Brain microvascular endothelial cell (primary cell): ENCODE measurements at places on chromosomes 5 and 9.

- no peak for DNase-seq
Observed at GRCh38 chr9:105912157-105912862, 218.0 kb downstream of the TMEM38B start.

DNA sequence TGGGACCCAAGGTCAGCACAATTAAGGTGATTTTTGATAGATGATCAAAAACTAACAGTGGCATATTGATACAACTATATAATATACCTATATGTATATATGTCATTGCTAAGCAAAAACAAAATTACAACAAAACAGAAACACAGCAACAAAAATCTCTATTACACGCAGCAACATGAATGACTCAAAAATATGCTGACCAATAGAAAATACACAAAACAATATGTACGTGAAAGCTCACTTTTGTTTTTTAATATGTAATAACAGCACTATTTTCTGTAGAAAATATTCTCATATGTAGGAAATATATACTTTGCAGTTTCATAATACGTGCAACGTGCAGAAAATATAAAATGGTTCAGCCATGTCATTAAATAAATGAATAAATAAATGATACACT is 1985.7 kb upstream of the CDH9 start:
- DNase-seq = no peak

DNA sequence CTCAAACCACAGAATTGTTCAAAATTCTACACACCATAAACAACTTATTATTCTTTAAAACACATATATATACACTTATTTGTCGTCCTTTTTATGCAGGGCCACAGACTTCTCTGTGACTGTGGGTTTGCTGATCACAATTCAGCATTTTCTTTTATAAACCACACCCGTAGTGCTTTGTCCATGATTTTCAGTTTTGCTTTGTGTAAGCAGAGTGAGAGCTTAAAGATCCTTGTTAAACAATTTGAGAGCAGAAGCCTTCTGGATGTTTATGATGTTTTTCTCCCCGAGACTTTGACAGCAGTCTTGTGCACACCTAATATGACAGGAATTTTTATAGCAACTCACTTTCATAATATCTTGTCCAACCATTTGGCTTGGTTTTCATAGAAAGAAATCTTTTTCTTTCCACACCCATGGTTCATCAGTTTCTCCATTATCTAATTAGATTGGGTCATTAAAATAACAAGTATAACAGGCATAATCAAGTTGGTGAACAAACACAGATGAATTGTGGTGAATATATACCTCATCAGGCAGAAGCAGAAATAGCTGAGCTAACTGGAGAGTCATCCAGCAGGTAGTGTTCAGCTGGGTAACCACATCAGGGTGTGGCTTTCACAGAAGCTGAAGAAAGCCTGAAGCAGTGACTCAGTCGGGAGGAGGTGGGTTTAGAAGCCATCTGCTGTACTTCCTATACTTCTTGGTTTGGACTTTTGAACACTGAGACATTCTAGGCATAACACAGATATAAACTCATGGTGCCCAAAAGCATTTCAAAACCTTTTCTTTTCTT is 232.8 kb downstream of the DOCK8 start:
- DNase-seq = no peak

- DNase-seq = no peak
Observed at GRCh38 chr5:74375271-74375670, 265.3 kb downstream of the ENC1 start.

DNA sequence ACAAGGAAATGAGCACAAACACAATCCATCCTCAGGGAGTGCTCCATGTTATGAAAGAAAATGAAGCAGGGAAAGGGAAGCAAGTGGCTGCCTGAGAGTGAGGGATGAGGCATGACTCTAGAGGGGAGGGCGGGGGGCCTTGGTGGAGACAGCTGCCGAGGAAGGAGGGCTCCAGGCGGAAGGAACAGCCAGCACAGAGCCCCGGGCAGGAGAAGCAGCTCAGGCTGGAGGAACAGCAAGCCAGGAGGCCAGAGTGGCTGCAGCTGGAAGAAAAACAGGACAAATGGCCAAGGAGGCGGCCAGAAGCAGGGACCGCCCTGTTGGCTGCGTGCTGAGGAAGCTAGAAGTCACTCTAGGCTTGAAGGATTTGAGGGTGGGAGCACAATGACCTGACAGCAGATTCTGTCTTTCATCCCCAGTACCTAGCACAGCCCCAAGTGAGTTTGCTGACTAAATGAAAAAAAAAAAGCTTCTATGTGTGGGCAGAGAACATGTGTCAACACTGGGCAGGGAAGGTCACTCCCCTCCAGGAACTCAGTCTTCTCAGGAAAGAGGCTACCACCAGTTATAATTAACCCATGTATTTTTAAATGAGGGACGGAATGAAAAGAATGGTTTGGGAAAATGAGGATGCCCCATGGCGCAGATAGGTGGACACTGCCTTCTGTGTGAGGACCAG is 142.8 kb downstream of the DCP2 start:
- DNase-seq = no peak

GRCh38 chr9:109264877-109265587 is 55.8 kb downstream of the EPB41L4B start:
- DNase-seq = no peak

GRCh38 chr9:6739218-6739617 is 18.6 kb upstream of the KDM4C start:
- DNase-seq = no peak

GRCh38 chr5:80092486-80093107 is 57.4 kb downstream of the THBS4 start:
- DNase-seq = no peak

- no peak for DNase-seq
Observed at GRCh38 chr5:139885172-139885856, 89.7 kb downstream of the PSD2 start.

- DNase-seq = peak; percentile 0
Observed at GRCh38 chr5:44332285-44332971, 56.8 kb downstream of the FGF10 start.

- DNase-seq = no peak
Observed at GRCh38 chr5:132714456-132715307, 22.7 kb downstream of the KIF3A start.

GRCh38 chr9:78074385-78075291 is 43.0 kb upstream of the GNAQ start:
- DNase-seq = no peak

GRCh38 chr9:87282538-87282937 is 215.1 kb upstream of the DAPK1 start:
- no peak for DNase-seq

DNA sequence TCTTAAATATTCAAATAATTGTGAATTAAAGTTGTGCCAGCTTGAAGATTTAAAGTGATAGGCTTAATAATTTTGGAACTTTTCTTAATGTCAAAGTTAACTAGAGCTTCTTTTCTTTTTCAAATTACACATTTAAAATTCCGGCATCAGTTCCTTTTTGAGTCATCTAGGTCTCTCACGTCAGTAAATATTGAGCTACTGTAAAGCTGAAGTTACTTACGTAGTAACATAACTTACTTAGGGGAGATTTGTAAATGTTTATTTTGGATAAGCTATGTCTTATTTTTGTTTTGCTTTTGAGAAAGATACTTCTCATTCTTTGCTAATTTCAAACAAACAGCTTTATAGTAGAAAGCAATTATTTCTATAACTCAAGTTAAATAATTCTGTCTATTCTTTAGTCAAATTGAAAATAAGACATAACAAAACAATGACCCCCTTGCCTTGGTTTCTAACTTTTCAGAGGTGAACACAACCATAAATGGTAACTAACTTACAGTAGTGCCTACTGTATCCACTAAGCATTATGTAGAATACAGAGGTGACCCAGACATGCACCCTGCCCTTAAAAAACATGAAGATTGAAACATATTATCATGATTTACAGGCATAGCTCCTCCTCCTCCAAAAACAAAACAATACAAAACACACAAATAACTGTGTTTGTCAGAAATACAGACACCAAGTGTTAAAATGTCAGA is 29.8 kb downstream of the CD274 start:
- DNase-seq = no peak

DNA sequence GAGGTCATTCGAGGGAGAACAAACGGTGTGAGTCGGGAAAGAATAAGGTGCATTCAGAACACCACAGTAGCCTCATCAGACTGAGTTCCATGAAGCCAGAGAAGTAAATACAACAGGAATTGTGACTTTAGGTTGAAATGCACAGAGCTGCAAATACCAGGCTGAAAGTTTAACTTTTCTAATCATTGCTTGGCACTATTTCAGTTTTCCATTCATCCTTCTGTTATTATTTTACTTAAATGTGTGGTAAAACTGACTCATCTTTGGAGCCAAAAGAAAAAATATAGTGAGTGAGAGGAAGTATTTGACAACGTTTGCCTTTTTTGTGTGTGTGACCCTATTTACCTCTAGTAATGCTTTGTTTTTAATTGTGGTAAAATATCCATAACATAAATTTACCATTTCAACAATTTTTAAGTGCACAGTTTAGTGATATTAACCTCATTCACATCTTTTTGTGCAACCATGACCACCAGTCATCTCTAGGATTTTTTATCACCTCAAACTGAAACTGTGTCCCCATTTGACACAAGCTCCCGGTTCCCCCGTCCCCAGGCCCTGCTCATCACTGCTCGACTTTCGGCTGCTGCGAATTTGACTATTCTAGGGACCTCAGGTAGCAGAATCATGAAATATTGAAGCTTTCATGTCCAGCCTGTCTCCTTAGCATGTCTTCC is 166.8 kb downstream of the HSD17B3 start:
- DNase-seq = no peak

DNA sequence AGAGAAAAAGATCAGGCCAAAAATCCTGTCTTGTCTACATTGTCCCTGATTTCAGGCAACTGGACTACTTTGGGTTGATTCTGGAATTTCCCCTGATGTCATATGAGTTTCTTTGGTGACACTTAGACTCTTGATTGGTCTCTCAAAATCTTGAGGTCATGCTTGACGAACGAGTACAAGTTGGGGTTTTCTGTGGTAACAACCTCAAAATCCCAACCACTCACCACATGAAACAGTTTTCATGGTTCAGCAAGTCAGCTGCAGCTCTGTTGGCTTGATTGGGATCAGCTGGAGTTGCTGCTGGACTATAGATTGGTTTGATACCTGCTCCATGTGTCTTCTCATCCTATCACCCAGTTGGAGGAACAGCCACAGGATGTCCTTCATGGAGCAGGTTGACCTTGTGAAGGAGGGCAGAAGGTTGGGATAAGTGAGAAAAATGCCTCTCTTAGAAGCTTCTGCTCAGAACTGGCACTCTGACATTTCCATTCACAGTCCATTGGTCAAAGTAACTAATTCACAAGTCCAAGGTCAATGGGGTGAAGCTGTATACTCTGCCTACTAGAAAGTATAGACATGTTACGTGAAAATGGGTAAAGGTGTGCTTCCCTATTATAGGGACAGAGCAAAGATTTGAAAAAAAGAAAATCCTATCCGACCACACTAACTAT is 284.5 kb downstream of the SH3GL2 start:
- DNase-seq = no peak

- no peak for DNase-seq
Observed at GRCh38 chr5:68377733-68378132, 162.2 kb downstream of the PIK3R1 start.

GRCh38 chr5:155017610-155018009 is 4.1 kb downstream of the KIF4B start:
- DNase-seq = no peak

DNA sequence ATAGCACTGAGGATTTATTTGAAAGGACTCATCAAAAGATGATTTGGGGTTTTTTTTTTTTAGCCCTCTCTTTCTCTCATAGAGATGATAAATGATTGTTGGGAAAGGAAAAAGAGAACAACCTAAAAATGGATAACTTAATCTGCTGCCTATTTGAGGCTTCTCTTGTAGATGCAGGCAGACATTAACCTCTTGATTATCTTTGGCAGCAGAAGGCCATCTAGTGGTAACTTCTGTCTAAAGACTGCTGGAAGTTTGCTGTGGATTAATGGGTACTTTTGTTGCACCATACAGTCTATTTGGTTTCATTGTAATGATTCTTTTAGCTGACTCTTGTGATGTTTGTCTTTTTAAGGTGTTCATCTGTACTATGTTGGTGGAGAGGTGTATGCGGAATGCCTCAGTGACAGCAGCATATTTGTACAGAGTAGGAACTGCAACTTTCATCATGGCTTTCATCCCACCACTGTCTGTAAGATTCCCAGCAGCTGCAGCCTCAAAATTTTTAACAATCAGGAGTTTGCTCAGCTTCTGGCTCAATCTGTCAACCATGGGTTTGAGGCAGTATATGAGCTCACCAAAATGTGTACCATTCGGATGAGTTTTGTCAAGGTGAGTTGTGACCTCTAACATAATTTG is 18.8 kb downstream of the SMIM32 start:
- peak; percentile 53 for DNase-seq

GRCh38 chr9:31119890-31120454 is 1264.5 kb upstream of the ACO1 start:
- peak; percentile 2 for DNase-seq

GRCh38 chr5:179908528-179908927 is 831 bp upstream of the TBC1D9B start:
- DNase-seq = no peak

DNA sequence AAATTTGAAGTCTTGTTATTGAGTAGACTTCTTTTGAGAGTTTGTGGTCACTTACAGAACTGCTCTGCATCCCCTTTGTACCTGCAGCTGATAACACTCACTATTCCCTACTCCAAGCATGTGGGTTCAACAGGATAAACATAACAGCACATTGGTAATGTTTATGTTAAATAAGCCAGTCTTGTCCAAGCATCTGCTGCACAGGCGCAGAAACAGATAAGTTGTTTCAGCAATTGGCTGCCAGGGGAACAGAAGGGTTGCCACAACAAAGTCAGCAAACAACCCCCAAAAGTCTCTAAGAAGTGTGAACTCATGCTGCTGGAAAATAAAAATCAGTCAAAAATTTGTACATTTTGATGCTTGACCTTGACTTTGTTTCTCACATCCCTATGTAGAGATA is 174.6 kb downstream of the GDNF start:
- peak; percentile 43 for DNase-seq

GRCh38 chr9:130138791-130139190 is 33.4 kb upstream of the NCS1 start:
- DNase-seq = peak; percentile 92

DNA sequence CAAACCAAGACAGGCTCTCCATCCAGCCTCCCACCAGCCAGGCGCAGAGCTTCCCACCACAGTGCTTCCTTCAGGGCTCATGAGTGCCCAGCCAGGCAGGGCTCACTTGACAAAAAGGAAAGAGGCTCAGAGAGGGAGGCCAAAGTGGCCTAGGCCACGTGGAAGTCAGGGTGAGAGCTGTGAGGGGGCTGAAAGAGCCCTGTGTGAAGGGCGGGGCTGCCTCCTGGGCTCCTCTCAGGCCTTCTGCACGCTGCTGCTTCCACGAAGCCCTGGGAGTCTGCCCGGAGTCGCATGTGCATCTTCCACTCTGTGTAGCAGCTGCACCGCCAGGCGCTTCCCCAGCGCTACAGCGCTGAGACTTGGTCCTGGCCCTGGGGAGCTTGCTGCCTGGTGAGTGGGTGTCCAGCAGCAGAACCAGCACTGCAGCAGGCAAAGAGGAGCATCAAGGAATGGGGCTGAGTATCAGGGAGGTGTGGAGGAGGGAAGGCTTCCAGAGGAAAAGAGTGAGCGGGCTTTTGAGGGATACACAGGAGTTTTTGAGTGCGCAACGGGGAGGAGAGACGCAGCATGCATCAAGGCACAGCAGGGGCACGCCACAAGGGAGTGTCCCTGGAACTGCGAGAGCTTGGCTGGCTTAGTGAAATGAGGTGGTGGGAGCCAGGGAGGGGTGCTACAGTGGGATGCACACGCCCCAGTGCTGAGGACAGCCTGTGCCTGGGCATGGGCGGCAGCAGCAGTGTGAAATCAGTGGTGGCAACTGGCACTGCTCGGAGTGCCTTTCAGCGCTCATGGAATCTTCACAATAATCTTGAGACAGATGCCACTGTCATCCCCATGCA is 178.0 kb downstream of the GAPVD1 start:
- no peak for DNase-seq

GRCh38 chr5:157924490-157924889 is 65.5 kb upstream of the CLINT1 start:
- DNase-seq = no peak

GRCh38 chr5:120055858-120056257 is 408.2 kb upstream of the PRR16 start:
- DNase-seq = peak; percentile 65
